ENCODE measurements at places on chromosomes 3 and 15.

DNA sequence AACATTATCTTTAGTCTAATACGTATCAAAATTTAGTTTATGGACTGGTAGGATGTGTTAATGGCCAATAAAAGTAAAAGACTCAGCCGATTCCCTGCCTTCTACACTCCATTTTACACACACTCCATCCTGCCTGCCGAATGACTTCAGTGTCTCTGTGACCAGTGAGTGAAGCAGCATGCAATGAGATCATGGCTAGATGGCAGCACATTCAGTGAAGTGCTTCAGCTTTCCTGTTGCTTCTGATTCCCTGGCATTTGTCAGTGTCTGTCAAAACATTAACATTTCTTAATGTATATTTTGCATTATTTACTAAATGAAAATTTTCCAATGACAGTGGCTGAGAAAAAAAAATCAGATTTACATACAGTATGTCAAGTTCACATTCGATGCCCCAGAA is 412.0 kb downstream of the FHIT start:
- DNase-seq: no peak

- no peak for DNase-seq
Measured at GRCh38 chr3:170802164-170803151, 67.5 kb downstream of the RPL22L1 start.

- no peak for DNase-seq
Measured at GRCh38 chr15:38994310-38994709, 429.7 kb upstream of the RASGRP1 start.

- DNase-seq: no peak
Measured at GRCh38 chr3:145882436-145882835, 278.5 kb downstream of the PLOD2 start.

DNA sequence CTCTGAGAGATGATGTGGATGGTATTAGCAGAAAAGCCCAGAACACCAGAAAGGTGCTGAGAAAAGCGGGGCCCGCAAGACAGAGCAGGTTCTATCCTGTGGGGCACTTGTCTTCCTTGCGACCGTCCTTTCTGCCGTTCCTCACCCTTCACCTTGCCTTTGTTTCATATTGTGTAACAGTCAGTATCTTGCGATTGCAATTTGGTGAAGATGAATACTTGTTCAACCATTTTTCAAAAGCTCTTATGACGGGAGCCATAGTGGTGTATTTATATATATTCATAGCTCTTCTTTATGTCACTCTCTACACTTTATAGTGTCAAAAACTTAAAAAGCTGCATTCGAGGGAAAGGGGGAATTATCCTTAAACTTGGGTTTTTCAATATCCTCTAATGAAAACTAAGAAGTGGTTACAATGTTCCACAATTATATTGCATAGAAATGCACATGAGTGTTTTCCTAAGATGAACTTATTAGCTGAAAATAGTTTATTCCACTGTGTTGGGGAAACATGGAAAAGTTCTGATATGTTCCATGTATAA is 797 bp downstream of the MAP3K13 start:
- DNase-seq: no peak

DNA sequence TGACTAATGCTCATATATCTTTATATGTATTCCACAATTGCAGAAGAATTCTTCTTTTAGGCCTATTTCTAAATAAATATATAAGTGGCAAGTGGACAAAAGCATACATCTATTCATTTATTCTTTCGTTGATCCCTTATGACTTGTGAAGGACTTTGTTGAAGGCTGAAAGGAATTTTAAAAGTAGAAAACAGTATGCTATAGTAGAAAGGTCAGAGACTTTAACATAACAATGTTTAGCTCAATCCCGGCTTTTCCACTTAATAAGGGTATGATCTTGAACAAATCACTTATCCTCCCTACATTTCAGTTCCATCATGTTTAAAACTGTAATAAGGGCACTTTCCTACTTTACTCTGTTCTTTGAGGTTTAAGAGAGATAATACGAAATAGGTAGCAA is 672.9 kb downstream of the MECOM start:
- DNase-seq: no peak

- no peak for DNase-seq
Measured at GRCh38 chr3:34678575-34678974, 880.1 kb downstream of the PDCD6IP start.

DNA sequence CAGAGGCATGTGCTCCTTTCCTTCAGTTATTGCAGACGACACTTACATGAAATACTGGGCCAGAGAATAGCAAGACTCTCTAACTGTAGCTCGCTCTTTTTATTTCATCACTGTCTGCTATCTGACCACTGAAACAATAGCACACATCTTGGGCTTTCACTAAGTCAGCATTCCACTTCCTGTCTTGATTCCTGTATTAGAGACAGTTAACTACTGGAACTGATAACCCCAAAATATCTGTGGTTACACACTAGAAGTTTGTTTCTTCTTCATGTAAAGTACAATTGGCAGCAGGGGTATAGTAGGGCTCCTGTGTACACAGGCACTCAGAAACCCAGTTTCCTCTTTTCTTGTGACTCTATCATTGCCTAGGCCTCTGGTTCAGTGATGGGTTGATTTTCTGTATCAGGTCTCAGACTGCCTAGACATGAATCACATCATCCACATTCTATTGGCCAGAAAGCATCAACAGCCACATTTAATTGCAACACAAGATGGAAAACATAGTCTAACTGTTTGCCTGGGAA is 230.2 kb upstream of the CD96 start:
- no peak for DNase-seq

DNA sequence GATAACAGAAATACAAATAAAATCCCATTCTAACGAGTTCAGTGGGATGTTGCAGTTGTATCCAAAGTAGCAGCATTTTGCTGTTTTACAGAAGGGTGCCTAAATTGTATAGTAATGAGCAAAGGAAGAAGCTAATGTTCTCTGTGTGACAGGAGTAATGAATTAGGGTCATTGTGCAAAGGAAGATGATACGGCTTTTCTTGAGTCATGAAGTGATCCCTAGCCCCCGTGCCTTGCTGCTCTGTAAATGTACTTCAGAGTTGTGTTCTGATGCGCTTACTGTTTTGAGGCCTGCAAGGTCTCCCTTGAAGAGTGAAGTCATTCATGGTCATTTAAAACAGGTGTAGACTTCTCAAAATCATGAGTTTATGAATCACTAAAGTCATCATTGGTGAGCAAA is 37.9 kb downstream of the ATP1B3 start:
- DNase-seq: no peak

DNA sequence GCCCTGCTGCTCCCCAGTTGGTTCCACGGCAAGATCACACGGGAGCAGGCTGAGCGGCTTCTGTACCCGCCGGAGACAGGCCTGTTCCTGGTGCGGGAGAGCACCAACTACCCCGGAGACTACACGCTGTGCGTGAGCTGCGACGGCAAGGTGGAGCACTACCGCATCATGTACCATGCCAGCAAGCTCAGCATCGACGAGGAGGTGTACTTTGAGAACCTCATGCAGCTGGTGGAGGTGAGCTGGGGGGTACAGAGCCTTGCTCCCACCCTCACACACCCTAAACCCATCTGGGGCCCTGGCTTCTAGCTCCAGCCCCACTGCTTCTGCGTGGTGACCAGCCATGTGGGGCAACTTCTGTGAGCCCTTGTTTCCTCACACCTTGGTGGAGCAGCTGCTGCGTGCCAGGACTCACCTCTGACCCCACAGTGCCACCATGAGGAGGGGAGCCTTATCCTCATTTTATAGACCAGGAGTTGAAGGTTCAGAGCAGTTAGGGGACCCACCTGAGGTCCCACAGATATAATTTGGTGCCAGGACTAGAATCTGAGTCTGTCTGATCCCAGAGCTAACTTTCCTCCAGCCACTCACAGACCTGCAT is 13.3 kb upstream of the LMAN1L start:
- no peak for DNase-seq

DNA sequence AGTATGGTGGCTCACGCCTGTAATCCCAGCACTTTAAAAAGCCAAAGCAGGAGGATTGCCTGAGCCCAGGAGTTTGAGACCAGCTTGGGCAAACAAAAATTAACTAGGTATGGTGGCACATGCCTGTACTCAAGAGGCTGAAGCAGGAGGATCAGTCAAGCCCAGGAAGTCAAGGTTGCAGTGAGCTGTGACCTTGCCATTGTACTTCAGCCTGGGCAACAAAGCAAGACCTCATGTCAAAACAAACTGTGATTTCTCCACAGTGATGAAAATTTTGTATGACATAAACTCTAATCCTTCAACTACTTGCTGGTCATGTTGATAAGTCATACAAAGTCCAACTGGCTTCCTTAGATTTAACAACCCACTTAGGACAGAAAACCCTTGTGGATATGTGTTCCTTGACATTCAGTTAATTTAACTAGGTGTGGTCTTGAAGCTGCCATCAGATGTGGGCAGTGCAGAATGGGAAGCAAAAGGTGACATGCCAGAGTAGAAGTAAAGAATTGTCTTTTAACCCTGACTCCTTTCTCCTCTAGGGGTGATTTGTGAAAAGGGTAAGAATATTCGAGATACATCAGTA is 263.3 kb downstream of the PTPRG start:
- no peak for DNase-seq

- DNase-seq: no peak
Measured at GRCh38 chr15:68354923-68355322, 77.0 kb downstream of the ITGA11 start.

Measured in sciatic nerve (tissue), 2 donors.